ENCODE measurements at places on chromosomes 1 and 21. TPM values are rescaled to one million over a fixed set of nuclear protein-coding genes. Genes with fewer than 3 reads are reported as not detected.

The GOLT1A gene
- not detected for total RNA-seq

The NMNAT1 gene
- 18.6 TPM for total RNA-seq

The HES4 gene
- total RNA-seq, result 4.3 TPM

The PTGER3 gene
- 3.9 TPM for total RNA-seq

The SMIM1 gene
- 2.8 TPM for total RNA-seq

The LDLRAD1 gene
- not detected for total RNA-seq

The BGLAP gene
- total RNA-seq, result not detected

The S100A12 gene
- total RNA-seq, result not detected

The LIN28A gene
- not detected for total RNA-seq
